NCI-H226 (cell line): ENCODE measurements at places on chromosomes 5 and 9.

DNA sequence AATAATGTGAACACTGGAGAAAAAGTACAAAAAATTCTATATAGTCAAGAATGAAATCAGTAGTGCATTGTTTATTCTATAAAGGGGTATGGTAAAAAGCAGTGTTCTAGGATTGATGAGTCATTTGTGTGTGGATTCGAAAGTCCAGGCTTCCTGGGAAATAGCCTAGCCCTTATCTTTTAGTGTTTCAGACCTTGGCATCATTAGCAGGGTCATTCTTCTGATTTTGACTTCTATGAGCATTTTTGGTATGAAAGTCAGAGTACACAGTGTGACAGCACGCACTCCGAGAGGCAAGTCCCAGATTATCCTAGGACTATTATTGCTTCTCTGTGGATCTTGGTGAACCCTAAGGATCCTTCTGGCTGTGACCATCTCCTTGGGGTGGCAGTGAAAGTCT is 16.9 kb downstream of the PCSK5 start:
- no peak for DNase-seq

- peak; percentile 89 for DNase-seq
These were observed 304.6 kb downstream of the ACTL7B start for GRCh38 chr9:108551030-108551841.

GRCh38 chr5:10622810-10623209 is 58.9 kb downstream of the ANKRD33B start:
- no peak for DNase-seq

DNA sequence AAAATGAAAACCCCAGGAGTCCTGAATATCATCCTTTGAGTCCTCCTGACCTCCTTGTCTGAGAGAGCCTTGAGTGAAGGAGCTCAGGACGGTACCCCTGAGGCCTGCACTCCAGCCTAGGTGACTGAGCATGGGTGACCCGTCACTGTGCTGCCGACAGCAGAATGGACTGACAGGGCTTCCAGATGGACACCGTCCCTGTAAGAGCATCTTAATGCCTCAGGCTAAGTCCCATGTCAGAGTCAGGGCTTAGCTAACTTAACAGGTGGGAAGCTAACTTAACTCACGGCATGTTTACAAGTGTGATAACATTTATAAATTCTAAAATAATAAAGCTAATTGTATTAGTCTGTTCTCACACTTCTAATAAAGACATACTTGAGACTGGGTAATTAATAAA is 68.3 kb downstream of the IL6ST start:
- DNase-seq = no peak

DNA sequence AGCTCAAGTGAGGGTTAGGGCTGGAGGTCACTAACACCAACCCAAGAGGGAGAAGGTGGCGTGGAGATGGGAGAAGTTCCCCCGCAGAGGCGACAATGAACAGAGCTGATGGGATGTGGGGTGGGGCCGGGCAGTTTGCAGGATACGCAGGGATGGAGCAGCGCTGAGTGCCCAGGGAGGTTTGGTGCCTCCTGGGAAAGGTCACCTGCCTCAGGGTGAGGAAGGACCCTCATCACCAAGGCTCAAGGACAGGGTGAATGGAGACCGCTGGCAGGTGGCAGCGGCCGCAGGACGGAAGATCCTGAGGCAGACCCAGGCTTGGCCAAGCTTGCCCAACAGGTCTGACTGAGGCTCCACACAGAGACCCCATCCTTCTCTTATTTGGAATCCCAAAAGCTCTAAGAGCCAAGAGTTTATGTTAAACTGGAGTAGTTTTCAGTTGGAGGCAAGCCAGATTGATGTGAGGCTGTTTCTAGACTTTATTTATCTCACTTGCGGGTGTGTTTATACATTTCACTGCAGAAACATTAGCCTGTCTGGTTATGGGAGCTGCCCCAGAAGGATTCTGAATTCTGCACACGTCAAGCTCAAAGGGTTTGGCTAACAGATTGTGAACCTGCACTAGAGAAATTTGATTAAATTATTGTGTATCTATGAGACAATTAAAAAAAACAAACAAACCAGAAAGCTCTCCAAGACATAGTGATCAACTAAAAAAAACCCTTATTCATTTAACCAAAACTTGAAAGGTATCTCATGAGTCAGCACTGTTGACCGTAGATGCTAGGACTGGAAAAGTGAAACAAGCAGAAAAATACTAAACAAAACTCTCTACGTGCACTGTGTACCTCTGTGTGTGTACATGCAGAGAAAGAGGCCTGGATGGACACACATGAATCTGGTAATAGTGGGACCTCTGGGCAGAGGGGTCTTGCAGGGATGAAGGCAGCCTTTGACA is 146.2 kb upstream of the PHYKPL start:
- no peak for DNase-seq

DNA sequence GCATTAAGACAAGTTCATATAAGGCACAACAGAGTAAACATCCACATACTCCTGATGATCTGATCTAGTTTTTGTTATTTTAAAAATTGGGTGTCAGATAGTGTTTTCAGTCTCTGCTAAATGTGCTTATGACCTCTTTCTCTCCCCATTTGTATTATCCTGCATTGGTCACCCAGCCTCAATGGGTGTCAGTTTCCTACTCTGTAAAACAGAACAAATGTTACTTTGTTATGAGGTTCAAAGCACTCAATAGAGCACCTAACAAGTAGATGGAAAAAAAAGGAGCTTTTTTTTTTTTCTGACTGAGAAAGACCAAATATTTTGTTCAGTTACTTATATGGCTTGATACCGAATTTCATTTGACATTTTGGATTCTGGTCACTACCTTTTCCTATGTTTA is 33.6 kb upstream of the RASGRF2 start:
- no peak for DNase-seq

- peak; percentile 38 for DNase-seq
These were observed 355.6 kb upstream of the DAB2 start for GRCh38 chr5:39780347-39780746.

DNA sequence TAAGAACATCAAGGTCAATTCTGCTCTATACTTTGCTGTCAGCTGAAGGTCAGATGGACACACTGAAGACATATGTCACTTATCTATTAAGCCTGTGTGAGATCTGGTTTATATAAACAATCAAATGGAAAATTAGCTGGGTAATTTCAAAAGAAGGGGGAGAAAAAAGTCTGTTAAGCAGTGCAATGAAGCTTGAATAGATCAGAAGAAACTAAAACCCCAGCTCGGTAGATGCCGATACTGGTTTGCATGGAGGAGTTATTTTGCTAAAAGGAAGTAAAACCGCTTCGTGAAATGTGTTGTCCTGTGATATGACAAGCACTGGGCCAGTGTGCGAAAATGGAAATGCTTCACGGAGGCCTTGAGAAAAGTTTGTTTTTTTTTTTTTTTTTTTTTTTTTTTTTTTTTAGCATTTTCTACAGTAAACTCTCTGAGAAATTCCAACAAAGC is 148.8 kb downstream of the MEF2C start:
- no peak for DNase-seq

- DNase-seq = no peak
These were observed 17.4 kb upstream of the TNFAIP8 start for GRCh38 chr5:119338326-119338946.

DNA sequence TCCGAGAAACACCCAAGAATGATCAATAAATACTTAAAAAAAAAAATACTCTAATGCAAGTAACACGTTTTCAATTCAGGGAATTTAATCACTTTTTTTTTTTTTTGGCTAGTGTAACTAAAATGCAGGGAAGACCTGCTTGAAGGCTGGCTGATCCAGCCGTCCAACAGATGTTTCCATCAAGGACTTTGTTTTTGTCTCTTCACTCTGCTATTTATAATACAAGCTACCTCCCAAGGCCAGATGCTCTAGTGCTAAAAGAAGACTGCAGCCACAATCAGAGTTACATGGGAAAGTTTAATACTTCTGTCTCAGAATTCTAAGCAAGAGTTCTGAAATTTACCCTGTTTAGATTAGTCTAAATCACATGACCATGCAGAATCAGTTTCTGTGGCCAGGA is 14.5 kb downstream of the TBCA start:
- no peak for DNase-seq

GRCh38 chr5:111813537-111813936 is 56.5 kb upstream of the NREP start:
- no peak for DNase-seq

DNA sequence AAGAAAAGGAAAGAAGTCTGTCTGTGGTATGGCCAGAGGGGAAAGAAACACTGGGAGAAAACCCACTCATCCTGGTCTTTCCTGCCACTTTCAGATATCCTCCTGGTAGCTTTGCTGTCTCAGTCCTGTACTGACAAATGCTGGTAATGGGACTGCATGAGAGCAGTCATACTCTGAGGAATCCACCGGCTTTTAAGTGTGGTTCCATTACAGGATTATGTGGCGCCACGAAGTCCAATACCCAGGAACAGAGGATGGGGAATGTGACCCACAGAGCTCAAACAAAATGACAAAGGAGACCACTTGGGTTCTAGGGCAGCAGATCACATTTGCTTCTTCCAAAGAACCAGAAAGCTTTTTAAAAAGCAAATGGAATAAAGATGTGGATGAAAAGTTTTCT is 26.3 kb upstream of the FBP1 start:
- no peak for DNase-seq

DNA sequence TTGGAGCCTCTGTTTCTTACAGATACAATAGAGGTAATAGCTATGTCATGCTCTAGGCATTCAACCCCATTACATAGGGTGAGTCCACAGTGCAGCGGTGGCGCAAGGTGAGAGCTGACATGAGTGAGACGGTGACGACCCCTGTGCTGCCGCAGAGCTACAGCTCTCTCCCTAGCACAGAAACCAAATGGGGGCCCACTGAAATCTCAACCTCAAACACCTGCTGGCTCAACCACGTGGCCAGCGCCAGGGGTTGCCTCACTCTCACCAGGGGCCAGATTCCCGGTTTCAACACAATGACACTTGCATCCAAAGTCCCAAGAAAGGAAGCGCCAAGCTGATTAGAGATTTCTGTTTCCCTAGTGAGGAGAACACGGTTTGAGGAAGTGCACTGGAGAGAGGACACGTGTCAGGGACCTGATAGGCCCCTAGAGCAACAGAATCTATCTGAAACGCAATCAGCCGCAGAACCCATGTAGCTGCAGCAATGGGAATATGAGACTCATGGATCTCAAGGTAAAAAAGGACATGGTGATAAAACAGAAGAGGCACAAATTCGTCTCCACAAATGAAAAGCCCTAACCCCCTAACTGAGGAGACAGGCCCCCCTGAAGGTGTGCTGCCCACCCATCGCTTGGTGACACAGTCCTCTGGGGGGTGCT is 114.3 kb downstream of the CRB2 start:
- DNase-seq = no peak

DNA sequence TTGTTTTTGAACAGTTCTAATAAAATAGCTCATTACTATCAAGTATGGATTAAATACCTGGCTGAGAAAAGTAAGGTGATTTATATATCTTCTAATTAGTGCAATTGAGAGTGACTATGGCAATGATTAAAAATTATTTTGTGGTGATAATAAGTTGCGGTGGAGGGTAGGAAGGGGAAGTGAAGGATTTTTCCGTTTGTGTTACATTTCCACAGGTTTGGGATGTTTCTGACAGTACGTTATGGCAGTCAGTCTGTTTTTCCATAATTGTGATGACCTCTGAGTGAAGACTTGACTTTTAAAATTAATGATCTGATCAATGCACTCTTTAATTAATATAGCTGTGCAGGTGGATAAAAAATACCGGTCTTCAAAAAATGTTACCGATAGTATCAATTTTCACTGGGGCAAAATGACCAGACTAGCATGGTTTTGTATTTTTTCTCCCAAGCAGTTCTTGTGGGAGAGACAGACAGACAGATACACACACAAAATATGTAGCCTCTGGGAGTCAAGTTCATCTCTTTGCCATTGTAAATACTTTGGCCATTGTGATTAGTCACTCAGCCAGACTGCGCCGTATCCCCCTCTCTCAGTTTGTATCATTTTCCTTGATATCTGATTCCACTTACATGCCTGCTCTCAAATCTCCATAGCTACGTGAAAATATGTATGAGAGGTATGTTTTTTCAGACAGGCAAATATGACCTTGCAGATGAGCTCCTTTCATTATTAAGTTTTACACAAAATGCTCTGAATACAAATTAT is 60.2 kb downstream of the ARHGAP26 start:
- DNase-seq = peak; percentile 63

- DNase-seq = no peak
These were observed 321.8 kb downstream of the PSAT1 start for GRCh38 chr9:78618735-78619134.

- no peak for DNase-seq
These were observed 436.1 kb upstream of the ADAMTS16 start for GRCh38 chr5:4703931-4704458.

DNA sequence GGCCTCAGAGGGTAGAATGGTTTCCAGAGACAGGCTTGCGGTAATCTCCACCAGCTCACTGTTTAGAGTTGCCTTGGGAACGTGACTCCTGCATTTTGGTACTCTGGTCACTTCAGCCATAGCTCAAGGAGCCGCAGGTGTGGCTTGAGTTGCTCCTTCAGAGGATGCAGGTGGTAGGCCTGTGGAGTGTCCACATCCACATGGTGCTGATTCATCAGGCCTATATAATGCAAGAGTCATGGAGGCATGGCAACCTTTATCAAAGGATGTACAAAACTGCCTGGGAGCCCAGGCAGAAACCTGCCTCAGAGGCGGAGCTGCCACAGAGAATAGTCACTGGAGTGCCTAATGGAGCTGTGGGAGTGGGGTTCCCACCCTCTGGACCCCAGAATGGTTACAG is 114.2 kb downstream of the ANXA1 start:
- DNase-seq = no peak

DNA sequence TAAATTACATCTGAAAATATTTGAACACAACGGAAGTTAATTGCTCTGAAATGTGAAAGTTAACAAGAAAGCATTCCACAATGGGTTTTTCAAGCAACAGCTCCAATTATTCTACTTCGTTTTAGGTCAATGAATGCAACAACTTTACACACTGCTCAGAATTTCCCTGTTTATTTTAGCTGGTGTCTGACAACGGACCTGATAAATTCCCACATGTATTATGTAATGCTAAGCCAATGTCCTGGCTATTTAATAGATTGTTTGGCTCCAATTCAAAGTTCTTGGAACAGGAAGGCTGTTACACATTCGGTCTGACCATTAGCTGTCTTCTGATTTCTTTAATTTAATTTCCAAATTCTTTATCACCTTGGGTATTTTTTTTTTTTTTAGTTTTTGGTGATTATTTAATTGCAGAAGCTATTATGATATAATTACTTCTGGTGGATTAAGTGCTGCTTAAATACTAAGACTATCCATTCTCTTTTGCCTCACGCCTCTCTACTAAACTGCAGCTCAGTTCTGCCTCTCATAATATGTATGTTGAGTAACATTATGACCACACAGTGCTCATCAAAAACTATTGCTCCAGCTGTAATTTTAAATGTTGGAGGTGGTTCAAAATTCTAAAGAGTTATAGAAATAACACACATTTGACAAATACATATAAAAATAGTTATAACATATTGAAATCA is 57.9 kb downstream of the MEF2C start:
- peak; percentile 22 for DNase-seq

- DNase-seq = no peak
These were observed 153.5 kb upstream of the STK32A start for GRCh38 chr5:147081311-147081764.

- DNase-seq = no peak
These were observed 125.8 kb downstream of the ZNF354C start for GRCh38 chr5:179185941-179186411.
